Endothelial cell of umbilical vein (primary cell): ENCODE measurements at places on chromosomes 4 and X. TPM values are rescaled to one million over a fixed set of nuclear protein-coding genes. Genes with fewer than 3 reads are reported as not detected.

PCDH10 gene
- total RNA-seq, result 56.5 and 91.7 TPM in 2 replicates

DNA sequence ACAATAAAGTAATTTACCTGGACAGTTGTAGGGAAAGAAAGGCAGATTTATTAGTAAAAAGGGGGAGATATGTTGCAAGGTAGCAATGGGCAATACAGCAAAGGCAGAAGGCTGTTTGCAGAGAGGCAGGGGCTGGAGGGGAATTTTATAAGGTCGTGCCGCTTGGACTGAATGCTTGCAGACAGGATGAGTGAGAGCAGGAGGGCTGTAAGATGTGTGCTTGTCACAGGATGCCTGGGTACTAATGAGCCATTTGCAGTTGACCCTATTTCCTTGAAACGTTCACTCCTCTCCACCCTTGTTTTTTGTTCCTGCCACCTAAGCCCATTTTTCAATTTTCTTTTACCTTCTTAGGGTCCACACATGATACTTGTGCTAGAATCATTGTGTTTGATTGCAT lies 214.7 kb downstream of the TRAM1L1 start:
- no peak for DNase-seq

- DNase-seq, result no peak
Observed at GRCh38 chrX:82127228-82128123, 925.6 kb downstream of the SH3BGRL start.

DNA sequence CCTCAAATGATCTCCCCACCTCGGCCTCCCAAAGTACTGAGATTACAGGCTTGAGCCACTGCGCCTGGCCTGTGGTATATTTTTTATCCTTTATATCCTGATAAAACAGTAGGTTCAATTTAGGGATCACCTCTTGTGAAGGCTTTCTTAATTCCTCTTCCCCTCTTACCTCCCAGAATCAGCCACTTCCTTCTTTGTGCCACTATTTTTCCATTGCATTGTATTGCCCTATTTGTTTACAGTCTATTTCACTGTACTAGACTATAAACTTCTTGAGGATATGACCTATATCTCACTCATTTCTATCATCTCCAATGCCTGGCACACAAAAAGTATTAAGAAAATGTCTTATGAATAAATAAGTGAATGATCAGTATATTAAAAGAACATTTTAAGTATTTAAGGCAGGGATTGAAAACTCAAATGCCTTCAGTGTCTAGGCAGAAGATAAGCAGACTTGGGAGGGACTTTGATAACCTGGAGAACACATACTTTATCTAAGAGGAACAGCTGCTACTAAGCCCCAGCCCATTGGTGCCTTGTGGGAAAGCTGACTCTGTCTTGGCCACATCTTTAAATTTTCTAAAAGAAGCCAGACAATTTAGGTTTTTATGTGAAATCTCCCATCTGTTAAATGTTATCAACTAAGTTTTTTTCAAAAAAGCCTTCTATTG lies 82.3 kb upstream of the OGT start:
- DNase-seq, result no peak

DNA sequence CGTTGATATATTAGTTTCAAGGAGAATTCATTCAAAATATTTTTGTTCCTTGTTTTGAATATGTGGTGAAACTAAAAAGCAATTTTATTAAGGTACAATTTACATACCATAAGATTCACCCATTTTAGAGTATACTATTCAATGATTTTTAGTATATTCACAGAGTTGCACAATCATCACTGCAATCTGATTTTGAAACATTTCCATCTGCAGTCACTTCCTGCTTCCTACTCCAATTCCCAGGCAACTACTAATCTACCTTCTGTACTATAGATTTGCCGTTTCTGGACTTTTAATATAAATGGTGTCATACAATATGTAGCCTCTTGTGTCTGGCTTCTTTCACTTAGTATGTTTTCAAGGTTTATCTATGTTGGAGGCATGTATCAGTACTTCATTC lies 71.3 kb downstream of the SLC9A7 start:
- DNase-seq, result no peak

- DNase-seq, result no peak
Observed at GRCh38 chrX:71536285-71536684, 3.4 kb downstream of the OGT start.

DNA sequence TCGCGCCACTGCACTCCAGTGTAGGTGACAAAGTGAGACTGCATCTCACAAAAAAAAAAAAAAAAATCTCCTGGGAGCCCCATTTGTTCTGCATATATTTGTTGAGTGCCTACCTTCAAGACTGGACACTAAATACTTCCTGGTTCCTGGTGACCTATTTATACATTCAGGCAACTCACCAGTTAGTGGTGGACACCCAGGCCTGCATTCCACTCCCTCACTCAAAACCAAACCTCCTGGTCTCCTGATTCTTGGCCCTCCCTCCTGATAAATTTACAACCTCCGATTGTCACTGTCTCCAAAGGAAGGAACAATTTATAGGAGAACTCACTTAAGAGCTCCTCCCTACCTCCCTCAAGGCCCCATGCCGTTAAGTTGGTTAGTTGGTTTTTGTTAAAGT lies 3.1 kb downstream of the SYAP1 start:
- no peak for DNase-seq

GRCh38 chr4:184376126-184376838 lies 98.1 kb downstream of the IRF2 start:
- DNase-seq, result no peak
